ENCODE measurements at places on chromosomes 2 and 18.

DNA sequence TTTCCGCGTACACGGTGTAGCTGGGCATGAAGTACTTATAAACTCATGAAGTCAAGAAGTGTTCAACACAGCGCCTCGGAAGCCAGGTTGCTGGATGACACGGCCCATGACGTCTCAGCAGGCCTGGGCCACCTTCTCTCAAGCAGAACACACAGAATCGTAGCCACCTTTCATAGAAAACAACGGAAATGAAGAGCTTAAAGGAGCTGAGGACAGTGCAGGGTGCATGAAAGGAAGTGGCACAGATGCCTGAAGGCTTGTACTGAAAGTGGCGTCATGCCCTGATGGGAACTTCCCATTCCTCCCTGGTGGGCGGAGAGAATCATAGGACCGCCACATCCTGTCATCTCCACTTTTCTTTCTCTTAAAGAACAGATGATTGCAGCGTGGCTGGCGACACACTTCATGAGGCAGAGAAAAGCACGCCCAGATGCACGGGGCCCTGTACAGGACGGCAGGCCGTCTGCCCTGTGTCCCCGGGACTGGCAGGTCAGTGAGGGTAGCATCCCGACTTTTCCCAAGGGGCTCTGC, 31.1 kb downstream of the HDAC4 start:
- DNase-seq: no peak

- no peak for DNase-seq
These were observed 298.8 kb downstream of the SRBD1 start for GRCh38 chr2:45312275-45312674.

- no peak for DNase-seq
These were observed 103.0 kb upstream of the SNTG2 start for GRCh38 chr2:847669-848068.

DNA sequence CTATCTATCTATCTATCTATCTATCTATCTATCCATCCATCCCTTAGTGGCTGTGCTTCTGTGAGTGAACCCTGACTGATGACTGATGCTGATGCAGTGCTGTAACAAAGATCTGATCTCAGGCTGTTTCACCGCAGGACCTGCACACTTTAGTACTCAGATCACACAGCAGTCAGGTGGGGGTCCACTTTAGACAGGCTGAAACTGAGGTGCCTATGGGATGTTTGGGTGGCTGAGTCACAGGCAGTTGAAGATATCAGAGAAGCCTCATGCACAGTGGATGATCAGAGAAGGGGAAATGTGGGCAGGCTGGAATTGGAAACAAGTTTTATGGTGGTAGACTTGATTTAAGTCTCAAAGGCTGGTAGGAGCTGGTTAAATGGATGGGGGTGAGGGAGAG, 156.4 kb downstream of the INSIG2 start:
- DNase-seq: no peak

DNA sequence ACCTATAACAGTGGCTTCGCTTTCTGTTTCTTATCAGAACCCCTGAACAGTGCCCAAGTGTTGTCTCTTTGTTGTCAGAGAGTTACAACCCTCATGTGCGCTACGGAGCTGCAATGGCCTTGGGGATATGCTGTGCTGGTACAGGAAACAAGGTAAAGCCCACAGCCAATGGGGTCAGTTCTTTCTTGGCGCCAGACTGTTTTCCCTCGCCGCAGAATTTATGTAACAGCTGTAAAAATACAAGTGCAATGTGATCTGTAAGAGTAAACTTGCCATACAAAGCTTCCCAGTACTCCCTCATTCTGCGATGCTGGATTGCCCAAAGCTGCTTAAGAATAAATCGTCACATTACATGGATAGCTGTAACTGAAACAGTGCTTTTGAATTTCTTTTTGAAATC, 13.9 kb upstream of the HTR2B start:
- no peak for DNase-seq

- no peak for DNase-seq
These were observed 24.0 kb downstream of the POLR1A start for GRCh38 chr2:86081724-86082123.

GRCh38 chr2:17576802-17577201, 36.3 kb downstream of the VSNL1 start:
- DNase-seq: no peak

DNA sequence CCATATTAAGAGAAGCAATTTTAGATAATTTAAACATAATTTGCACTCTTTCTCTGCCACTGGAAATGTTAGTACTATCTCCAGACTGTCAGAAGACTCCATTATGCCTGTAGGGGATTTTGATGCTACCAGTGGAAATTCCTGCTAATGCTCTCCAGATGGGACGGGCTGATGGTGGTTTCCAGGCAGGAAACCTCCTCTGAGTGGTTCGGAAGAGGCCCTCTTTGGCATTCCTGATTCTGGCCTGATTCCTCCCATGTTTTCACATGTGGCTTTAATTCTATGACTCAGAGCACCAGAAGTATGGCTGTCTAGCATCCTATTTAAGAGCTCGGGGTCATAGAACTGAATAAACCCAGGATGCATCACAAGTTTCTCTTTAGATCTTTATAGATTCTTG, 70.9 kb upstream of the ST6GAL2 start:
- peak; percentile 94 for DNase-seq

DNA sequence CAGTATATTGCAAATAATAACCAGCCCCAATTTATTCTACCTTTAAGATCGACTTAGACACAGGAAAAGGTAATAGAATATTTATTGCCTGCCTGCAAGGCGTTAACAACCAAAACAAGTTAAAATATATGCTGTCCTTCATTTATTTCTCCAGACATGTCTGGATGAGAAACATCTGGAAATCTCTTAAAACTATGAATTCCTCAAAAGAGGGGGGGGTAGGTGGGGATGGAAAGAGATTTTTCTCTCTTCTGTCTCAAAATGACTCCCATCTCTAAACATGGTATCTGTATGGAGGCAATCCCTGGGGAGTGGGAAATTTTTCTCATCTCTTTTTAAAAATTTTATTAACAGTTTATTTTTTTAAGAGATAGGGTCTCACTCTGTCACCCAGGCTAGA, 113.0 kb downstream of the CDH2 start:
- DNase-seq: no peak

- DNase-seq: no peak
These were observed 98.4 kb upstream of the NEUROD1 start for GRCh38 chr2:181778621-181779201.

GRCh38 chr2:233706720-233707119, 6.0 kb upstream of the UGT1A5 start:
- no peak for DNase-seq

- peak; percentile 40 for DNase-seq
These were observed 113.9 kb downstream of the PTPN4 start for GRCh38 chr2:119873350-119874315.

- no peak for DNase-seq
These were observed 29.7 kb upstream of the CYTIP start for GRCh38 chr2:157473581-157473980.

DNA sequence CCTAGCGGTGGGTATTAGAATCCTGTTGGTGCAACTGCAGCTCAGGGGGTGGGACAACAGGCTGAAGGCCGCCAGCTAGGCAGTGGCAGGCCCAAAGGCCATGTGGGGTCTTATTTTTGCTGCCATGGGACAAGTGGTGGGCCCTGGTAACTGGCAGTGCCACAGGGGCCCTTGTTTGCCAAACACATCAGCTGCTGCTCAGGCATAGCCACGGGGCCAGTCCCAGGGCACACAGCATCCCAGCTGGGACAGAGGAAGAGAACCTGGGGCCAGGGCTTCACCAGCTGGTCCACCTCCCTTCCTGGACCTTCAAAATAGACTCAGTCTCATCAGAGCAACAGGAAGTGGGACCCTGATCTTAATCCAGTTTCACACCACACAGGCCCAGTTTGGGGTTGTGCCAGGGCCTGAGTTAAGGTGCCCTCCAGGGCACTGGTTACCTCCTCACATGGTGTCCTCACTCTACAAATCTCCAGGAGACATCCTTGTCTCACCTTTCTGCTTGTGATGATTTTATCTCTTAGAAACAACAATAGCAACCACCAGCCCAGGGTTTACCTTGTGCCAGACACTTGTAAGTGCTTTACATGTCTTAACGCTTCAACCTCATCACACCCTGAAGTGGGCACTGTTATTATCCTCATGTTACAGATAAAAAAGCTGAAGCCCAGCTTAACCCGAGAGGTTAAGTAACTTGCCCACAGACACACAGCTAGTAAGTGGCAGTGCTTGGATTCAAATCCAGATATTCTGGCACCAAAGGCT, 98.5 kb downstream of the GYPC start:
- no peak for DNase-seq

DNA sequence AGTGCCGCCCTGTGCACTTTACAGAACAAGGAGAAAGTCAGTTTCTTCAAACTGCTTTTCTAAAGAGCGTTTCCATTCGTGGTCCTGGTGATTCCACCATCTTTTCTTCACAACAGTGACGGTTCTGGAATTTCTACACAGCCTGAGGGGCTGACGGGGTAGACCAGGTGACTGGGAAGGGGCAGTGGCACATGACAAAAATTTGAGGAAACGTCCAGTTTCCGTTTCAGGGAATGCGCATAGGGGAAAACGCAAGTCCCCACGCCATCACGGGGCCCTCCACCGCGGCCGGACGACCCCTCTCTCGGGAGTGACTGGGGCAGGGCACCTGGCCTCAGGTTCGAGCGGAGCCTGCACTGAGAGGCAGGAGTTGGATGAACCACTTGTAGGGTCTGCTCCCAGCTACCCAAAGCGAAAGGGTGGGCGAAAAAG, 980 bp upstream of the SPTBN1 start:
- DNase-seq: no peak

DNA sequence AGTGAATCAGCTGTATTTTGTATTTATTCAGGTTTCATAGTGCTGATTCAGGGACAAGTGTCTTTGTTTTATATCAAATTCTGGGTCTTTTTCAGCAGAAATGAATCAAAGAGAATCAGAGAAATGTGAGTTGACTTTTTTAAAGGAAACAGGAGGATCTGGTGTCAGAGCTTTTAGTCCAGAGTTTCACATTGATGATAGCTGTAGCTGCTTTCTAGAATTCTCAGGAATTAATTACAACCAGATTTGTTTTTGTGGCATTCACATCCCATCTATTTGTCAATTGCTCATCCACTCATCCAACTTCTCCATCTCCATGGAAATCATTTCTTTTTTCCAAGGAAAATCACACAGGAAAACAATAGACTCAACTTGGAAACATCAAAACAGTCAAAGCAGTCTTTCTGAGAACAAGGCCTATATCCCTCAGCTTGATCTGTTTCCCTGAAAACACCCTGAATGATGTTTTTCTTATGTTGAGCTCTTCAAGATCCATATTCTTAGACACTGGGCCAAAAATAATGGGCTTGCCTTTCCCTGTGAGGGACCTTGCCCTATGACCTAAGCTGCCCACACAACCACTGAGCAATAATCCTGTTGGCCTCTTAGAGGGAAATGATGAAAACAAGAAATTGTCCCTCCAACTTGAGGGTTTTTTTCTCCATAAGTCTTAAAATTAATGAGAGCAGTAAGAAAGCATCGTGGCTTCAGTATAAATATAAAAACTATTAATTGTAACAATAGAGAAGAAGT, 249.5 kb upstream of the FN1 start:
- no peak for DNase-seq

- DNase-seq: peak; percentile 14
These were observed 262.8 kb downstream of the ZEB2 start for GRCh38 chr2:144256996-144257707.

GRCh38 chr2:71597756-71598155, 144.4 kb downstream of the DYSF start:
- no peak for DNase-seq

GRCh38 chr2:224925810-224926100, 116.5 kb downstream of the DOCK10 start:
- DNase-seq: no peak

- DNase-seq: no peak
These were observed 42.5 kb downstream of the DSC3 start for GRCh38 chr18:30999887-31000628.

- DNase-seq: no peak
These were observed 17.8 kb upstream of the FAM98A start for GRCh38 chr2:33616873-33617272.

GRCh38 chr2:125850541-125850940, 805.4 kb upstream of the GYPC start:
- no peak for DNase-seq

DNA sequence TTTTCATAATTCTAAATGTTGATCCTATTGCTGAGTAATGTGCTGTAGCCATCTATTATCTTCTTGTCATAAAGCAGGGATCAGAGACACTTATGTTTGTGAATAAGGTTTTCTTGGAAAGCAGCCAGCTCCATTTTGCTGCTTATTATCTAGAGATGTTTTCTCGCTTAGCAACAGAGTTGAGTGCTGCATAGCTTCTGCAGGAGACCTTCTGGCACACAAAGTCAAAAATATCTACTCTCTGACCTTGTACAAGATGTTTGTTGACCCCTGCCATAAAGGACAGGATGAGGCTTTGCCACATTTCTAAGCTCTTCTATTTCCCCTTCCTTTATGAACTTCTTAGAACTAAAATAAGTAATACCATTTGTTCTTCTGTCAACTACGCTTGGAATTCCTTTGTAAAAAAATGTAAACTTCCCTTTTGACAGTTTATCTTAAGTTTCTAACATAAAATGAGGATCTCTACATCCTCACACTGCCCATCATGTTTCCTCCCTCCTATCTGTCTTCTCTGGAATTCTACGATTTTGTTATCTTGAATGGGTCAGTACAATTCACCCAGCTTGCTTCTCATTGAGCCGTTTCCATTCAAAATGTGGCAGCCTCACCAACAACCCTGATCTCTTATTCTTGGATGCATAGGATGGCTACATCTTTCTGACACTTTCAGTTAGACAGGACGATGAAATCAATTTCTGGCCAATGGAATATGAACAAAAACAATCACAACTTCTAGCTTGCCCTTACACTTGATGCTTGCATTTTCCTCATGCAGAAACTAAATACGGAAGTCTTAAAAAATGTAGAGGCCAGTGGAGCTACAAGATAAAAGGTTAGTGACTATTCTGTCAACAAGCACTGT, 1377.0 kb downstream of the SUCLG1 start:
- DNase-seq: no peak

GRCh38 chr2:29688429-29688828, 233.0 kb downstream of the ALK start:
- DNase-seq: no peak

DNA sequence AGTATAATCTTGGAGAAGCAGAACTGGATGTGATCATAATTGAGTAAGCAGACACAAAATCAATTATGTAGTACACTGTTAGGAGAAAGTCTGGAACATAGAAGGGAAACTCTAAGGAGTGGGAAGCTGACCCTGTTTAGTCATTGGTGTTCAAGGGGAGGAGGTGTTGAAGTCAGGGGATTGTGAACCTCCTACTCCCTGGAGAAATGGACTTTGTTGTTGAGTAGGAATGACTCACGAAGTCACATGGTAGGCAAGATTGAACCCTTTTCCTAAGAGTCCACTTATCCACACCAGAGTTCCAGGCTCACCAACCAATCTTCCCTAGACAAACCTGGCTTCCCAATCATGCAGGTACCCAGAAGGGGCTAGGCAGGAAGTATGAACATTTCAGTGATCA, 81.0 kb upstream of the BCL11A start:
- DNase-seq: no peak

GRCh38 chr18:74682141-74682990, 84.7 kb downstream of the ZNF407 start:
- DNase-seq: no peak

- DNase-seq: no peak
These were observed 439.9 kb downstream of the PTPRM start for GRCh38 chr18:8006979-8007378.

- DNase-seq: no peak
These were observed 141.3 kb downstream of the AFF3 start for GRCh38 chr2:100000915-100001707.

- peak; percentile 93 for DNase-seq
These were observed 264.7 kb downstream of the CYP26B1 start for GRCh38 chr2:71882949-71883472.
